Inflammatory macrophage treated with lipopolysaccharide for 4 hours (primary cell): ENCODE measurements at places on chromosomes 7 and 10.

GRCh38 chr7:46544396-46545008 is 623.4 kb upstream of the IGFBP3 start:
- DNase-seq = no peak

- no peak for DNase-seq
Observed at GRCh38 chr10:70122742-70123141, 9.9 kb downstream of the AIFM2 start.

DNA sequence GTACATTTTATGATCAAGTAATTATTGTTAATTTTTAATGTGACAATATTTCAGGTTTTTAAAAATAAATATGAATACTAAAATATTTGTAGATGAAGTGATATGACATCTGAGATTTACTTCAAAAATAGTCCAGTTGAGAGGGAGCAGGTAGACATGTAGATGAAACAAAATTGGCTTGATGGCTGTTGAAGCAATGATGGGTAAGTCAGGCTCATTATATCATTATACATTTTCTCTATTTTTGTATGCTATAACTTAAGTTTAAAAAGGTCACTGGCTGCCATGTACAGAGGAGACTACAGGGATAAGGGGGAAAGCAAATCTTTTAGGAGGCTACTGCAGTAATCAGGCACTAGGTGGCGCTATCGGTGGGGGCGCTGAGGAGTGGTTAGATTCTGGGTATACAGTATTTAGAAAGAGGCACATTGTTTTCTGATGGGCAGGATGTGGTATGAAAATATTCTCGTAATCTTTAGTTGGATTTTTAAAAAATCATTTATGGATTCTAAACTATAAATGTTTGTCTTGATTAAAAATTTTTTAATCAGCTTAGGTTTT is 189.8 kb upstream of the IMMP2L start:
- DNase-seq = peak; percentile 64

GRCh38 chr7:97133159-97133558 is 15.7 kb downstream of the SDHAF3 start:
- no peak for DNase-seq

DNA sequence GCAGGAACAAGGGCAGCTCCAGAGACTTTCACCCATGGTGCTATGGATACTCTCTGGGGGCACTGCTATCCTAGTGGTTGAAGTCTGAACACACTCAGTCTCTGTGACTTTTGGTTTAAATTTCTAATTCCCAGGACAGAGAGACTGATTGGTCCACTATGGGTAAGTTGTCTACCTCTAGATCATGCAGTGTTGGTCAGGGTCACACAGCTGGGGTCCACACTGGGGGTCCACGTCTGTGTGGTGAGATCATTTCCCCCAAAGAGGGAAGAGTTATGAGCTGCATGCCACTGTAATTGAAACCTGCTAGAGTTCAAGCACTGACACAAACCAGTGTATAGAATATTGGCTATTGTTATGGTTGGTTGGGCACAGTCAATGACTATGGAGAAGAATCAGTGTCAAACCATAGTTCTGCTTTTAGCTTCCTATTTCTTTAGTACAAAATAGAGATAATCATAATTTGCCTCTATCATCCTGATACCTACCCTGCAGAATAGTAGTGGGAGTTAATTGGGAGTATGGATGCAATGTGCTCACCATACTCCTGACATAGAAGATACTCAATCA is 101.6 kb downstream of the PRTFDC1 start:
- no peak for DNase-seq

DNA sequence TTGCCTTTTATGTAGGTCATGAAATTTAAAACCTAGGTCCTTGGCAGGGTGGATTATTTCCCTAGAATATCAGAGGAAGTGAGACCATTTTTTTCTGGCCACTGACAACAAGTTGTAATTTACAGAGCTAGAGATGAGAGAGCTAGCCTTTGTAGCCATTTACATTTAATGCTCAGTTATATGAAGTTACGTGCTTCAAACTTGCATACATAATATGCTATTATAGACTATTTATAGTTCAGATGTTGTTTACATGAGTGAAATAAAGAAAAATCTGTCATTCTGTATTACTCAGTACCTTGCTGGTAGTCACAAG is 234.9 kb upstream of the MBL2 start:
- no peak for DNase-seq

GRCh38 chr10:116197946-116198675 is 74.9 kb downstream of the GFRA1 start:
- DNase-seq = no peak

GRCh38 chr10:50369931-50370330 is 118.6 kb upstream of the ASAH2 start:
- no peak for DNase-seq

DNA sequence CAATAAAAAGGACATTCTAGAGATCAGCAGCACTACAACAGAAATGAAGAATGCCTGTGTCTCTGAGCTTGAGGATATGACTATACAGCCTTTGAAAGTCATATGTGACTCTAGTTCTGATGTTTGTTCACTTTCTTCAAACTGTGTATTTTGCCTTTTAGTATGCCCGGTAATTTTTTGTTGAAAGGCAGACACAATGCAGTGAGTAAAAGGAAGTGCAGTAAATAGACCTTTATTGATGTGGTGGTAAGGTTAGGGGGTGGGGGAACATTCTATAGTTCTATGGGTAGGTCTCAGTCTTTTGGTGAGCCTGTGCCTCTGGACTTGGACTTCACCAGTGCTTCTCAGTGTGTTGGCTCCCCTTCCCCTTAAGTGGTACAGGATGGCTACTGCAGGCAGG is 143.5 kb upstream of the CDC14C start:
- no peak for DNase-seq

DNA sequence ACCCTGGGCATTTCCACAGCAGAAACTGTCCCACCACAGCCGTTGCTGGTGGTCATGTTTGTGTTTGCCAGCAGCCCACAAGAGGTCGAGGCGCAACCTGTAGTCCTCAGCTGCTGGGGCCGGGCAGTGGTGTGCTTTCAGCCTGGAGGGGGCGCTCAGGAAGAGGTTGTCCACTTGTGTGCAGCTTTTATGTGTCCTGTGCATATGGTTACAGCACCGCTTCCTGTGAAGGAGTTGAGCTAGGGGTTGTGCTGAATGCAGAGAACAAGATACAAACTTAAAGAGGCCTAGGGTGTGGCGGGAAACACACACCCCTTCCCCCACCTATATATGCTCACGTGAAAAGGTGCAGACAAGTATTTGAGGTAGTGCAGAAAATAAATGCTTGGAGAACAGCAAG is 29.5 kb upstream of the PFKFB3 start:
- DNase-seq = no peak

- DNase-seq = no peak
Observed at GRCh38 chr10:119313644-119314043, 106.3 kb downstream of the GRK5 start.

DNA sequence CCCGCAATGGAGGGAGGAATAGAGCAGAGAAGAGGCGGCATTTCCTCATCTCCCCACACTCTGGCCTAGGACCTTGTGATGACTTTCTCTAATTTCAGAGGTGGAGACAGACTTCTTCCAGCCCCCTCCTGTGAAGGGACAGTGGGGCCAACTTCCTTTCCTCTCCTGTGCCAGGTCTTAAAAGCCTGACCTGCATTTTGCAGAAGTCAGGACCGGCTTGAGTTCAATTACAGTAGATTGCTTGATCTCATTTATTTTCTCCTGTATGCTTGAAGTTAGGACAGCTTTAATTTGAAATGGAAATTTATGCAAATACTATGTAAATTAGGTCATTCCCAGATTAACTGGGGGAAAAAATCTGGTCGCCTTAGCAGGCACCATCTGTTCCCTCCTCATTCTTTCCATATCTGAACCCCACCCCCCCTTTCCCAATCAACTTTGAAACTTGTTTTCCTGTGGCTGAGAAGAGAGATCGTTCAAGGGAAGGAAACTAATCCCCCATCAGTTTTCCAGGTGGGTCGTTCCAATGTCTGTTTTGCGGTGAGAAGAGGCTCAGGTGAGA is 57.1 kb downstream of the SYPL1 start:
- DNase-seq = peak; percentile 12

DNA sequence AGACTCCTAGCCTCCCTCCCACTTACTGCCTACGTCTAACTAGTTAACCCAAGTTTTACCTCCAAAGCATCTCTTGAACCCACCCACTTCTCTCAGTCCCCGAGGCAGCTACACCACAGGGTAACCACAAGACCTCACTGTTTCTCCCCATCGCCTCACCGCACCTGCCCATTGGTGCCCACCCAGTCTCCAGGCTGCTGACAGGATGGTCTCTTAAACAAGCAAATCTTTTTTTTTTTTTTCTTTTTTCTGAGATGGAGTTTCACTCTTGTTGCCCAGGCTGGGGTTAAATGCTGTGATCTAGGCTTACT is 47.0 kb downstream of the DENND2A start:
- no peak for DNase-seq

GRCh38 chr10:78186572-78186971 is 152.9 kb downstream of the RPS24 start:
- DNase-seq = no peak

GRCh38 chr7:24457219-24457558 is 116.1 kb upstream of the PALS2 start:
- no peak for DNase-seq

- DNase-seq = no peak
Observed at GRCh38 chr10:119443970-119444660, 98.4 kb downstream of the RGS10 start.

DNA sequence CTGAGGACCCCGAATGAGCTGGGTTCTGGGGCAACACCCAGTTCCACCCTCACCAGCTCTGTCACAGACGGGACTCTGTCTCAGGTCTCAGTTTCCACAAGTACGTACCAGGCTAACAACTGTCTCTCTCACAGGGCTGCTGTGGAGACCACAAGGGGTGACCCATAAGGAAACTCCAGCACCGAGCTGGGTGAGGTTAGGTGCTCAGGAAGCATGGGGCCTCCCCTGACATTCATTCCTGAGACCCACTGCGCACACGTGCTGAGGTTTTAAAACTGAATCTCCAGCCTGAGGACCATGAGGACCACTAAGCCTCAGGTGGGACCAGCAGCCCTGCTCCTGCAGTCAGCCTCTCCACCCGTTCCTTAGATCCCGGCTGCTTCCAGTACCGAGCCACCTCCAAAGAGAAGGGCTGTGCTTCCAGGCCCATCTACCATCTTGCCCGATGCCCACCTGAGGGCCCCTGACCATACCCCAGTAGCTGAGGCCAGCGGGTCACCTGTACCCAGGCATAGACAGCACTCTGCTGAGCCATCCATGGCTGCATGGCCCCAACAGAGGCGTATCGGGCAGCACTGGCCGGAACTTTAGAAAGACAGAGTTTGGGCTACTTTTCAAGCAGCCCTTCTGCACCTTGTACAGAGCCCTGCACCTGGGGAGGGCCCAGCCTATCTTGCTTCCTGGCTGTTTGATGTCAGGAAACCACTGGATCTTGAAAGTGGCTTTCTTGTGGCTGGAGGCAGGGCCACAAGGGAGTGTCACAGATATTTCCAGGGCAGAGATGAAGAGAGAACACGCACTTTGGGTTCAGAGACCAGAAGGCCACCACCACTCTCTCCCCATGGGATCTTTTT is 18.7 kb downstream of the HSPA12A start:
- no peak for DNase-seq

- no peak for DNase-seq
Observed at GRCh38 chr7:44621750-44622103, 15.3 kb downstream of the OGDH start.

- peak; percentile 71 for DNase-seq
Observed at GRCh38 chr10:31926160-31926559, 2.5 kb downstream of the ARHGAP12 start.

DNA sequence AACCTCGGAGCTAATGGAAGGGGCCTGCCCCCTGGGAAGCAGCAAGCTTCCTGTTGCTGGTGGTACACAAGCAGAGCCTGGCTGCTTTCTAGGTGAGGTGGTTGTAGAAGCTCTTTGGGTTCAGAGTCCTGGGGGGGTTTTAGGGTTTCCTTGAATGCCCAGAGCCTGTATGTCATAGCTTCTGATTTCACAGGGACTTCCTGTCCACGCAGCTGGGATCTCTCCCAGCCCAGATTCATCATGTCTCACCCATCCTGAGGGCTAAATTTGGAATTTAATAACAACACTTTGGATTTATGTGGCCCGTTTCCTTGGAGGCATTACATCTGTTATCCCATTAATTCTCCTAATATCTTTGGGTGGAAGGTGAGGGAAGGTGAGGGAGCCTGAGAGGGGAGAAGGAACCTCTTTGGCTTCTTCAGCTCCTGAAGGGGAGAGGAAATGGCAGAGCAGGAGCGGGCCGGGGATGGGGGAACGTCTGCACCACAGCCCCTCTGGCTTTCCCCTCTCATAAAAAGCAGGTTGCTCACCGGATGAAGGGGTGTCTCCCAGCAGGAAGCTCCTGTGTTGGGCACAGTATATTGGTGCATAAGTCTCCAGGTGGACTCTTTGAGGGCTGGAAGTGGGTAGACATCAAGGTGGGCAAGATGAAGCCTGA is 19.7 kb downstream of the RPS24 start:
- DNase-seq = no peak

DNA sequence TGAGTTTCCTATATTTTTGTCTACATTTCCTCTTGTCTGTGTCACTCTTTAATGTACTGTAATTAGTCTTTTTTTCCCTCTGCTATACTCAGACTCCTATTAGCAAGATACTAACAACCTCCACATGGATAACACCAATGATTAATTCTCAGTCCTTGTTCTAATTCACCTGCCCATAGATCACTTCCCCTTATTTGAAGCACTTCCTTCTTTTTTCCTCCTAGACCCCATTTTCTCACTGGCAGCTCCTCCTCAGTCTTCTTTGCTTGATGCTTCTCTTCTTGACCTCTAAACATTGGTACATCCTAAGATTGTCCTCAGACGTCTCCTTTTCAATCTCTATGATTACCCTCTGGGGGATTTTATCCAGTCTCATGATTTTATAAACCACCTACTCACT is 98.2 kb upstream of the IMMP2L start:
- no peak for DNase-seq

DNA sequence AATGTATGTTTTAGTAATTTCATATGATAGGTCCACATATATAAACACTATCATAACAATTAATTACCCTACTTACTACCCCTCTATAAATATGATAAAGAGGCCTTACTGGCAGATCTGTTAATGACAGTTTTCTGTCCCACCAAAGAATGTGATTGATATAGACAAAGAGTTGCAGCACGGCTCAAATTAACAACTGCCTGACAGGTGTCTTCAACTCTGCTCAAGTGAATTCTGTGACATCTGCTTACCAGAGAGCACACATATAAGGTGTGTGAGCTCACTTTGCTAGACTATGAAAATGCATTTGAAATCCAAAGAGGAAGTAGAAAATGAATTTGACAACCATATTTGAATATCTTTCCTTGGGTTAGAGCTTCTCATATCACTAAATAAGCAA is 36.6 kb downstream of the CACNA2D1 start:
- no peak for DNase-seq

DNA sequence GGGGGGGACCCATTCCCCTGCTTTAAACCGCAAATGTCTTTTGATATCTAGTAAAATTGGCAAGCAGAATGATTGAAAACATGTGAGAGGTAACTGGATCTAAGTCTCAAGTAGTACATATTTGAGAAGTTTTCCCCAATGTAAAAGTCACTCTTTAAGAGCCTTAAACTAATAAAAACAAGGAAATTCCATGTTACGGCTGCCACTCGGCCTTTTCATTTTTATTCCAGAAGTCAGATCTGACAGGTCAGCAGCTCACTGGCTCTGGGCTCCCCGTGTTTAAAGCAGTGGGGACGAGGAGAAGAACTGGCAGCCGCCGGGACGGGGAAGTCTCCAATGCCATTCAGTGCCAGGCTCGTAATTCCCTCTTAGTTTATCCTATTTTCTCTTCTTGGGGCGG is 80.7 kb downstream of the CUX1 start:
- no peak for DNase-seq
